Activated T-helper 1 cell treated with anti-CD3 and anti-CD28 coated beads, Interleukin-12 subunit alpha, Interleukin-12 subunit beta, Interleukin-2, Interleukin-4 antibody, amounts not matched to agents 30 ng/mL and 10 ng/mL and 1 ng/mL, durations not matched to agents 14 hours and 24 hours and 36 hours (primary cell): ENCODE measurements at places on chromosomes 2 and 18.

DNA sequence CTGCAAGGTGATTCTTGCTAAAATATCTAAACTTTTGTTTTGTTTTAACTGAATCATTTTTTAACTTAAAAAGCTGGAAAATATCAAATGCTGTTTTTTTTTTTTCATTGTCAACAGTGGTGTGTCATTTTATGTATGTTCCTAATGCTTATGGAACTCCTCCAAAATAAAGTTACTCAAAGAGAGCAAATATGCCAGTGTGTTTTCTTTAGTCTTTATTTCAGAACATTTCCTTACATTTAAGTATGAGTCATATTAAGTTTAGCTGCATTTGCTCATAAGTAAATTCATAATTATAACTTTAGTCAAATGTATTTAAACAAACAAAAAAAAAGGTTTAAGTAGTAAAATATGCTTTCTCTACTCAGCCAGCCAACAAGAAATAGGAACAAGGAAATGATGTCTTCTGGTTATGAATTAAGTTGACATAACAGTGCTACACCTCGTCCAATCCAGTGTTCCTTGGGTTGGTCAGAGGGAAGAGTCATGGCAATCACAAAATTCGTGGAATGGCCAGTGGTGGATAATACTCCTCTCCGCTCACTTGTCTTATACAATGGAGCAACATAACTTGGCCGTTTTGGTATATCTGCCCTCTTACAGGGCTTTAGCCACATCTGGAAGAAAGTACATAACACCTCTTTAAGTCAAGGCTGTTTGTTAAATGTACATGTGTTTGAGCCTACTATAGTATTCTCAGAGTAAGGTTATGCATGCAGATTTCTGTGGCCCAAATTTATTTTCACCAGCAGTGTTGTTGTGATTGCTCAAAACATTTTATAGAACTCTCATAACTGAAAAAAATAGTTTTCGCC is 80.7 kb downstream of the SLC39A10 start:
- DNase-seq, result no peak

- DNase-seq, result no peak
Measured at GRCh38 chr2:27855476-27855875, 34.7 kb downstream of the RBKS start.

GRCh38 chr2:137287913-137288639 is 522.7 kb downstream of the THSD7B start:
- DNase-seq, result no peak

DNA sequence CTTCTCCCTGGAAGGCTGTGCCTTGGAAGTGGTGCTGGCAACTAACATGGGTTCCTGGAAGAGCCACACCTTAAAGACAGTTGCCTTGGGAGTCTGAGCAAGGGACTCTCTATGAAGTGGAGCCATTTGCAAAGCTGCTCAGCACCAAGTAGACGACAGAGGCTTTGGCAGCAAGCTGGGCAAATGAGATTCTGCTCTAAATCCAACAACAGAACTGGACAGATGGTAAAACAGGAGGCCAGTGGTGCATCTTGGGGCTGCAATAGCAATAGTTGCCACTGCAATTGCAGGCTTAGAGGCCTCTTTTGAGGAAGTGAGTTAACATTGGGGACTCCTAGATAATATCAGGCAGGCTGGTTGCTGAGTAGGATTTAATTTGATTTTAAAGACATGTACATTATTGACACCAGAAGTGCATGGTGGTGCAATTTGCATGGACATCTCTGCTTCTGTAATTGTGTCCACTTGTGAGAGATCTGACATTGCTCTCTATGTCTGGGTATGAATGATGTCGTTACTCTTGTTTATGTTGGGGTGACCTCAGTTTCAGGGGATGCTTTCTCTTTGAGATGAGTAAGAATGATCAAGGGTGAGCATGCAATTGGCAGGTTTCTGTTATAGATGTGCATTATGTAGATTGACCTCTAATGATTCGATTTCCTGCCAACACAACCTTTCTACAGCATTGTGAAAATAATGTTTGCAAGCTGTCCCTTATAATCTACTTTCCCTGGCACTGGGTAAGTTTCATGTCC is 568.3 kb upstream of the MEX3C start:
- DNase-seq, result no peak

- DNase-seq, result no peak
Measured at GRCh38 chr2:19292007-19292406, 66.4 kb downstream of the OSR1 start.

- DNase-seq, result no peak
Measured at GRCh38 chr2:189552991-189553404, 27.6 kb downstream of the SLC40A1 start.

- no peak for DNase-seq
Measured at GRCh38 chr18:76212960-76213359, 282.1 kb downstream of the ZNF516 start.

DNA sequence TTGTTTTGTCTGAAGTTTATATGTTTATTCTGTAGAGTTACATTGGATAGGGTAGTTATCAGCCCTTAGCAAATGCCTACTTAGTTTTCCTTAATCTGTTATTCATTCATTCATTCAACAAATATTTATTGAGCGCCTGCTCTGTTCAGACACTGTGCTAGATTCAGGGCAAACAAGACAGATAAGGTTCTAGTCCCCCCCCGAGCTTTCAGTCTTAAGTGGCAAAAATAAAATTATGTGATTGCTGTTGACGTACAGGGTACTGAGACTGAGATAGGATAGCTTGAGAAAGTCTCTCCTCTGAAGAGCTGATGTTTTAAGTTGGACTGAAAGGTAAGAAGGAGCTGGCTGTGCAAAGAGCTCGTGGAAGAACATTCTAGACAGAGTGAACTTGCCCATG is 58.7 kb downstream of the CRIM1 start:
- no peak for DNase-seq

GRCh38 chr2:106956416-106956815 is 70.4 kb upstream of the ST6GAL2 start:
- no peak for DNase-seq

DNA sequence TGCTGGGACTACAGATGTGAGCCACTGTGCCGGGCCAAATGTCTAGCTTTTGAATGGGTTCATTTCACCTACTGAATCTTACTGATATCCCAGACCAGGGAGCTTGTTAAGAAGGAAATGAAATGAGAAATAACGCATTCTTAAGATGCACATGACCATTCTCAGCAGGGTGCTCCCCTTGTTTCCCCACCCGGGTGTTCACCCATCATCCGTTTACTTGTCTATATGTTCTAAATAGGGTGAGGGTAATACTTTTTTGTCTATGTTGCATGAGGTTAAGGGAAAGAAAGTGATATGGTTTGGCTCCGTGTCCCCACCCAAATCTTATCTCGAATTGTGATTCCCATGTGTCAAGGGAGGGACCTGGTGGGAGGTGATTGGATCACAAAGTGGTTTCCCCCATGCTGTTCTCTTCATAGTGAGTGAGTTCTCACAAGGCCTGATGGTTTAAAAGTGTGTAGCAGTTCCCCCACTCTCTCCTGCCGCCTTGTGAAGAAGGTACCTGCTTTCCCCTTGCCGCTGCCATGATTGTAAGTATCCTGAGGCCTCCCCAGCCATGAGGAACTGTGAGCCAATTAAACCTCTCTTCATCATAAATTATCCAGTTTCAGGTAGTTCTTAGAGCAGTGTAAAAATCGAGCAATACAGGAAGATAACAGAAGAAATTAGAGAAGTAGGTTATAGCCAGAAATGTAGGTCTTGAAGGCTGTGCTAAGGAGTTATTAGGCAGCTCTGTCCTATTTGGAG is 129.1 kb downstream of the DDX1 start:
- DNase-seq, result no peak

DNA sequence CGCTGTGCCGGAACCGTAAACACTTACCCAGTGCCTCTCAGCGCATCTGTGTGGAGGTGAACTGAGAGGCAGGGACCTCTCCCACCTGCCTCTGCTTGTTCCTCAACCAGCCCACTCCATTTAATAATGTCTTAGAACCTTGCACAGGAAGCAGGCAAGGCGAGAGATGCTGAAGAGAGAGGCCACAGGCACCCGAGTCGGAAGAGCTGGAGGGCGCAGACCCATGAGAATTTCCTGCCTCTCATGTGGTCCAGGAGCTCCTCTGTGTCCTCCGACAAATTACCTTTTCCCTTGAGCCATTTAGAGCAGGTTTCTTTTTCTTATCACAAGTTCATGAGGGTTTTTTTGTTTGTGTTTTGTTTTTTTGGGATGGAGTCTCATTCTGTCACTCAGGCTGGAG is 4.9 kb upstream of the RFX8 start:
- no peak for DNase-seq

DNA sequence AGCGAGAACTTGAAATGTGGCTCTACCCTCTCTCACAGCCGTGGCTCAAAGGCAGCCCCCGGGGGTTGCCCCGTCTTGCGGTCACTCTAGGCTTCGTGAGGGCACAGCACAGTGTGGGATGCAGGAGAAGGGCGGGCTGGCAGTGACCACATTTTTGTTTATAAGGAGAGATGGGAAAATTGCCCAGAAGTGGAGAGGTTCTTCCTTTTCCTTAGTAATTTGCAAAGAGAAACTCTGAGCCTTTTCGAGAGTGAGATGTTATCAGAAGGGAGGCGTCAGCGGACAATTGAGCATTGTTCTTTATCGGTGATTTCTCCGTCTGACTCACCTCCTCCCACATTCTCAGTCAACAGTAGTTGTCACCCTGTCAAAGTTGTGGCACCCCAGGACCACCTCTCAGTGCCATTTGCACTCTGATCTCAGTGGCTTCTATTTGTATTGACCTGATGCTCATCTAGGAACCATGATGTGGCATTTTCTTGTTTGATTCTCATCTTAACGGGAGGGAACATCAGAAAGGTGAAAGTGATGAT is 89.6 kb downstream of the ACAA2 start:
- no peak for DNase-seq

DNA sequence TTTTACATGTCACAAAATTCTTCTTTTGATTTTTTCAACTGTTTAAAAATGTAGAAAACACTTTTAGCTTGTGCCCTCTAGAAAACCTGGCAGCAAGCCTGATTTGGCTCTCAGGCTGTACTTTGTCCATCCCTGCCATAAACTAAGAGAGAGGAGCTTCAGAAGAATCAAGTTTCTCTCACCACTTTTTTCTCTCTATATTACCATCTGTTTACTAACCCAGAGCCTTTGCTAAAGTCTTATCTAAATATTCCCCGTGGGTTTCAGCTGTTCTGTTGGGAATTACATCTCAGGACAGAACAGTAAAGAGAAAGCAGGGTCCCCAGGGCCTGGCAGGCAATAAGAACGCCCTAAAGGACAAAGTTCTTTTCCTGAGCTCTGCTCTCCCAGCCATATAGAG is 409.1 kb upstream of the CRIM1 start:
- DNase-seq, result no peak

GRCh38 chr2:203694191-203694590 is 12.2 kb upstream of the CD28 start:
- DNase-seq, result no peak

DNA sequence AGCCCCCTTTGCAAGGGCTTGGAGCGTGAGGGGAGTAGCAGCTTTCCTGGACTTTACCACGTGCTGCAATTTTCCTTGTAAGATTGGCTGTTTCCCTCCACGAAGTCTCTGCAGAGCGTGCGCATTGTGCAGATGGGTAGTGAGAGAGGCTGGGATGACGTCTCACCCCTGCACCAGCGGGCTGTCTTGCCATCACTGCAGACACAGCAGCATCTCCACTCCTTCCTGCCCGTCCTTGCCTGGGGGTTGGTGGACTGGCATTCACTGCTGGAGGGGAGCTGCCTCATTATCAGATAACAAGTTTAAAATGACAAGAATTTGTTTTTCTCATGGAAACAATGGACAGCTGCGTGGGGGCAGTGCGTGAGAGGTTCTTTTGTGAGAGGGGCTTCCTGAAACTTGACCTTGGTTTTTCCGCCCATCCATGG is 45.3 kb upstream of the HS6ST1 start:
- DNase-seq, result no peak

DNA sequence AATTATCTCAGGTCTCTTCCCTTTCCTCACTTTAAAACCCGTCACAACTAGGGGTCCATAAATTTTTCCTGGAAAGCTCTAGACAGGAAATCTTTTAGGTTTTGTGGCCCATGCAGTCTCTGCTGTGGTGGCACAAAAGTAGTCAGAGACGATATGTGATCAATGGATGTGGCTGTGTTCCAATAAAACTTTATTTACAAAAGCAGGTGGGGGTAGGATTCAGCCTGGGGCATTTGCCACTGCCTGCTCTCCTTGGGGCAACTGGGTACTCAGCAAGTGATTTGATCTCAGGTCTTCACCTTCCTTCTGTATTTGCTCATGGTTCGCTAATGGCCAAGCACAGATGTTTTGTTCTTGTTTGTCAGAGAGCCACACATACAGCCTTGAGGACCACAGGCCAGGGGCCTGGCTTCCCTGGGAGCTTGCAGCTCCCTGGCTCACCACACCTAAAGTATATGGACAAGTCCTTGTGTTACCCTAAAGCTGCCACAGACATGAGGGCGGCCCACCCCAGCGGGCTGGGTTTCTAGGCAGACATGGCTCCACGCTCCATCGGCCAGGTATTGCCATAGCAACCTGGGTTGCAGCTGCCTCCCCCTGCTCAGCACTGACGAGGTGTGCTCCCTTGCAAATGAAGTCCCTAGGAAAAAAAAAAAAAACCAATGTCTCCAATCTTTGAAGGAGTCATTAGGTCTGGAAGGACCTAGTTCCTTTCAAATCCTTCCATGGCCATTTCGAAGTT is 89.7 kb upstream of the YWHAQ start:
- no peak for DNase-seq

- DNase-seq, result no peak
Measured at GRCh38 chr2:3493615-3494007, 25.7 kb downstream of the ADI1 start.

DNA sequence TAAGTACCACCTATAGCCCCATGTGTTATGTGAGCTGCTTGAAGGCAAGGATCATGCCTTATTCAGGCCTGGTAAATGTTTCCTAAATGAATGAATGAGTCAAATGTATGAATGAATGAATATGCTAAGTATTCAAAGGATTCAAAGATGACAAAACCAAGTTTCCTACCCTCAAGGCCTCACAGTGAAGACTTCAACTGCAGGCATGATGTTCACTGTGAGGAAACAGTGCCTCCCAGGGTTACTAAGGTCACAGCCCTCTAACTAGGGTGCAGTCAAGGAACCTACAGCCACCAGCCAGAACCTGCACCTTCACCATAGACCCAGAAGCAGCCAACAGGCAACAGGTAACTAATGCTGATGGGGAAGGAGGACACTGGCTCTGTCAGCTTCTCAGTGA is 69.3 kb downstream of the SUMO1 start:
- no peak for DNase-seq

- DNase-seq, result no peak
Measured at GRCh38 chr2:204944927-204945326, 399.7 kb downstream of the PARD3B start.

DNA sequence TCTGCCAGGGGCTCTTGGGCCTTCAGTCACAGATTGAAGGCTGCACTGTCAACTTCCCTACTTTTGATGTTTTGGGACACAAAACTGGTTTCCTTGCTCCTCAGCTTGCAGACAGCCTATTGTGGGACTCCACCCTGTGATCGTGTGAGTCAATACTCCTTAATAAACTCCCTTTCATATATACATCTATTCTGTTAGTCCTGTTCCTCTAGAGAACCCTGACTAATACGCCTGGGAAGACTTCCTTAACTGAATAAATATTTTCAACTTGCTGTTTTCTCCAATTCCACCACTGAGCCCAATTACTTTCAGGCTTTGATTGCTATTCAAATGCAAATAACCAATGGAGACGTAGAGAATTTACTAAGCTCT is 61.4 kb upstream of the CCDC195 start:
- DNase-seq, result no peak
